Ascending aorta (tissue), 2 donors: ENCODE measurements at places on chromosomes 16 and 17.

GRCh38 chr16:3454093-3454492 is 10.6 kb downstream of the NAA60 start:
- DNase-seq: no peak

DNA sequence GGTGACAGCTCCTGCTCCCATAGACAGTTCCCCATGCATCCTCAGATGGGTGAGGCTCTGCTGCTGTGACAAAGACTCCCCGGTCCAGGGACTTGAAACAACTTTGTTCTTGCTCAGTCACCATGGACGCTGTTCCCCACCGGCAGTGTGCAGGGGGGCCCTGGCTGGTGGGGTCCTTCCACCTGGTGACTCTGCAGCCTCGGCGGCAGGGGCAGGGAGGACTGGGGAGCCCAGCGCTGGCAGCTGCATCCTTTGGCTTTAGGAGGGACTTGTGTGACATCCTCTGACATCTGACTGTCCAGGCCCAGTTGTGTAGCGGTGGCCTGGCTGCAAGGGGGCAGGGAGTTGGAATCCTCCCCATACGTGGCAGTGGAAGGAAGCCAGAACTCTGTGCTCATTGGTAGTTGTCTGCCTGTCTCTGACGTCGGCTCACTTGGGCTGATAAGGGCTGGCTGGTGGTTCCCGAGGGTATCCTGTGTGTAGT is 107.3 kb downstream of the CMIP start:
- no peak for DNase-seq

DNA sequence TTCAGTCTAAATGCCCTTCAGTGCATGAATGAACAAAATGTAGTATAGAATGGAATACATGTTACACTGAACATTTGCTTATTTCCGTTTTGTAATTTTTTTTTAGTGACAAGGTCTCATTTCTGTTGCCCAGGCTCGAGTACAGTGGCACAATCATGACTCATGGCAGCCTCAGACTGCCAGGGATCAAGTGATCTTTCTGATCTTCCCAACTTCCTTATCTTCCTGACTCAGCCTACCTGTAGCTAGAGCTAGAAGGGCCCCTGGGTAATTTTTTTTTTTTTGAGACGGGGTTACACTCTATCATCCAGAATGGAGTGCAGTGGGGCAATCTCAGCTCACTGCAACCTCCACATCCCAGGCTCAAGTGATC is 7.3 kb upstream of the SLX4 start:
- no peak for DNase-seq

- DNase-seq: no peak
Measured at GRCh38 chr17:12994341-12995074, 23.3 kb downstream of the ELAC2 start.

DNA sequence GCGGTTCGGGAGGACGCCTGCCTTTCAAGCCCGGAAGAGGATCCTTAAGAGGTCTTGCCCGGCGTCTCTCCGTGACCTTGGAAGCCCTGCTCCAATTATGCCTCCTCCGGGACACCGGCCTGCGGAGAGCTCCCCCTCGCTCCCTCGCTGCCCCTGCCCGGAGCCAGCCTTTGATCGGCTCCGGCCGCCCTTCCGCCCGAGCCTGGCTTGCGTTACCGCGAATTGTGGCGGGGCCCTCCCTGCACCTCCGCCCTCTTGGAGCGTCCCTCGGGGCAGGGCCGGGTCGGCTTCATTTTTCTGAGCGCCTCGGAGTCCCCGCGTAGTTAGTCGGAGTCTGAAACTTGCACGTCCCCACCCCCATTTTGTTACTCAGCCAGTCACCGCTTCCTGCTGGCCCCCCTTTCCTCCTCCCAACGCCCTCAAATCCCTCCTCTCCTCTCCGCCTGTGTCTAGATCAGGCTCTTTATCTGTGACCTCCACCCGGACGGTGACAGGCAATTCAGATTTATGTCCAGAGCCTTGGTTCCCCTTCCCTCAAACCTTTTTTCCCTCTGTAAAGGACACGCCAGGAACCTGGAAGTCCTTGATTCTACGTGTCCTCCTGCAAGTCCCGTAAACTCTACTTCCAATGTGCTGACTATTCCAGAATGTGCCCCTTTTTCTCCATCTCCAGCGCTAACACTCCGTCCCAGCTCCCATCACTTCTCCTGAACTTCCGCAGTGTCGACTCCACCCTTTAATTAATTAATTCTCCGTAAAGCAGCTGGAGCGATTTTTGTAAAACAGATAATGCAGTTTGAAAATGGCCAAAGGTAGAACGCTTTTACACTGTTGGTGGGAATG is 569 bp upstream of the RABEP2 start:
- peak; percentile 88 for DNase-seq

DNA sequence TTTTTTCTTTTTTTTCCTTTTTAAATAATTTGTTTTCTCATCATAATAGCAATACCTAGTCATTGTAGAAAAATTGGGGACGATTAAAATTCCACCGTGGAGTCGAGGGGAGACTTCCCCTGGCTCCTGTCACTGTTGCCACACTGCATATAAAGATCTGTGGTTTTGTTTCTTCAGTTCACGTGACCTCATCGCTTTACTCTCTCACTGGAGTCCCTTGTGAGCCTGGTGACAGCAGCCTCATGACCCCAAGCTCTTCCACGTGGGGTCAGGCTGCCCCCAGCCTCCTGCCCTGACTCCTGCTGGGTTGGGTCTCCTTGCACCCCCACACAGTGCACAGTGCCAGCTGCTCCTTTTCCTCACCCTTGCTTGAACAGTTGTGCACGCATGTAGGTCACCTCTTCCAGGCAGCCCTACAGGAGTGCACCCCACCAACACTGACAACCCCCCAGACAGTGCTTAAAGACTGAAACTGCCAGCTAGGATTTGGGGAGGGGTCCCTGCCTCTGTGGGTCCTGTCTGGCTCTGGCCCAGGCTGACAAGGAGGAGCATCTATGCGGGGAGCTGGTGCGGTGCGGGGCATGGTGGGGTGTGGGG is 7.3 kb upstream of the METRNL start:
- no peak for DNase-seq

- DNase-seq: peak; percentile 68
Measured at GRCh38 chr17:64780096-64781013, 118.2 kb upstream of the SMURF2 start.

DNA sequence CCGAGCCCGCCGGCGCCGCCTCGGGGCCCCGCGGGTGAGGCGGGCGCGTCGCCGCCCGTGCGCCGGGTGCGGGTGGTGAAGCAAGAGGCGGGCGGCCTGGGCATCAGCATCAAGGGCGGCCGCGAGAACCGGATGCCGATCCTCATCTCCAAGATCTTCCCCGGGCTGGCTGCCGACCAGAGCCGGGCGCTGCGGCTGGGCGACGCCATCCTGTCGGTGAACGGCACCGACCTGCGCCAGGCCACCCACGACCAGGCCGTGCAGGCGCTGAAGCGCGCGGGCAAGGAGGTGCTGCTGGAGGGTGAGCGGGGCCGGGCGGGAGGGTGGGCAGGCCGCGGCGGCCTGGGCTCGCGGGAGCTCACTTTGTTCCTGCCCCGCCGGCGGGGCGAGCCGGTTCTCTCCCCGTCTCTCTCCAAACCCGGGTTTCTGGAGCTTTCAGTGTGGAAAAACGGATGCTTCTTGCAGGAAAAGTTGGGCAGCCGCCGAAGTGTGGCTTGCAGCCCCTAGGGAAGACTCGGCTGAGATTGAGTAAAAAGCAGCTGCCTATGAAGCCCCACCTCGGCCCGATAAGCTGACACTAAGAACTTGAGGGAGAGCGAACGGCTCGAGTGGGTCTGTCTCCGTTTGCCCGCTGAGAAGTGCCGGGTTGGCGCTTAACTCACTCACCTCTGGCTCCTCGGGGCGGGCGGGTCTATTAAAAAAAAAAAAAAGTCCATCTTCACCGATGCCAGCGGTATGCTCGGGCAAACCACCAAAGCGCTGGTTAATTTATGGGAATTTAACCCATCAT is 677 bp downstream of the SNTB2 start:
- DNase-seq: no peak

DNA sequence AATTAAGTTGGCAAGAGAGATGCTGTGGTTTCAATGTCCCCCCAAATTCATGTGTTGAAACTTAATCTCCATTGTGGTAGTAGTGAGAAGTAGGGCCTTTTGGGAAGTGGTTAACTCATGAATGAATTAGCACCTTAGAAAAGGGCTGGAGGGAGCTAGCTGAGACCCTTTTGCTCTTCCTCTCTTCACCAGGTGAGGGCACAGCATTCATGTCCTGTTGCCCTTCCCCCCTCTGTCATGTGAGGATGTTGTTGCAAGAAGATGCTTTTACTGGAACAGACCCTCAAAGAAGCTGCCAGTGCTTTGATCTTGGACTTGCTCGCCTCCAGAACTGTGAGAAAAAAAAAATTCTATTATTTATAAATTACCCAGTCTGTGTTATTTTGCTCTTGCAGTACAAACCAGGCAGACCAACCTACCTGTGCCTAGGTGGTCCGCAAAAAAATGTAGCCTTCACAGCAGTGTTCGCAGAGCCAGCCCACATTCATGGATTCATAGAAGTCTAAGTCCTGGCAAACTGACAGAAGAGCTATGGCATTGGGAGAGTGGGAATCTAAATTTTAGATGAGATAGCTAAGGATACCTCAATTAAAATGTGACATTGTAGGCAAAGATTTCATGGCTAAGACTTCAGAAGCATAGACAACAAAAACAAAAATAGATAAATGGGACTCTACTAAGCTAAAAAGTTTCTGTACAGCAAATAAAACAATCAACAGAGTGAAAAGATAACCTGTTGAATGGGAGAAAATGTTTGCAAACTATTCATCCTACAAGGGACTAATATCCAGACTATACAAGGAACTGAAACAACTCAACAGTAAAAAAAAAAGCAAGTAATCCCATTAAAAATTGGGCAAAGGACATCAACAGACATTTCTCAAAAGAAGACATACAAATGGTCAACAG is 32.0 kb upstream of the ABCA5 start:
- no peak for DNase-seq

GRCh38 chr16:85715169-85716021 is 26.6 kb upstream of the GINS2 start:
- no peak for DNase-seq

DNA sequence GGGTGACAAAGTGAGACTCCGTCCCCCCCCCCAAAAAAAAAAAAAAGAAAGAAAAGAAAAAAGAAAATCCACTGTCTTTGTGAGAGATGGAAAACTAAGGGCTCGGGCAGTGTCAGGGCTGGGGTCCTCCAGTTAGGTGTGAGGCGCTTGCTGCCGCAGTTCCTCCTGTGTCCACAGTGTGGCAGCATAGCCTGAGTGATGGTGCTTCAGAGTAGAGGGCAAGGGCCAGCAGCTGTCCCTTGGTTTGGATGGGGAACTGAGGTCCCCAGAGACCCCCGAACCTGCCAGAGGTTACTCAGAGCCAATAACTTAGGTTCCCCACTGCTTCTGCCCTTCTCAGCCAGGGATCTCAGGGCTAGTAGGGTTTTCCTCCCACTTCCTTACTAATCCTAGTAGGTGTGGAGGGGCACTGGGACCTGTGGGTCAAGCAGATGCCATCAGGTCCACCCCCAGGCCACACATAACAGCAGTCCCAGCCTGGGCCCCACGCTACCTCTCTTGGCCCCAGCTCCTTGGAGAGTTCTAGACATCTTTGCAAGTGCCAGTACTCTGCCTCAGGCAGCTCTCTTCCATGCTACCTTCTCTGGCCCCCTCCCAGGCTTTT is 7.9 kb upstream of the LLGL1 start:
- DNase-seq: peak; percentile 84

DNA sequence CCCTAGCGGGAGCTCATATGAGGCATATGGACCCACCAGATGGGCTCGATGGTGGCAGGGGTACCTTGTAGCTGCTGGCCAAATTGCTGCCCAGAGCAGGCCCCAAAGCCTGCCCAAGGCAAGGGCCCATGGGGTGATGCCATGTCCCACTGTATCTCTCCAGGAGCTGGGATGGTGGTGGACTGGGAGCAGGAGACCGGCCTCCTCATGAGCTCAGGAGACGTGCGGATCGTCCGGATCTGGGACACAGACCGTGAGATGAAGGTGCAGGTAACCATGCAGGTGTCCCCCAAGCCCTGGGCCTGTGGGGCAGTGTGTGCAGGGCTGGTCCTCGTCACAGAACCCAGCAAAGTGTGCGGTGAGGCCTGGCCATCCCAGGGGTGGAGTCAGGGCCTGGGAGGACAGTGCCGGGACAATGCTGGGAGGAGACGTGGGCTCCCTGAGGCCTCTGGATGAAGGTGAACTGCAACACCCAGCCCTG is 34.1 kb upstream of the CHMP6 start:
- peak; percentile 57 for DNase-seq

DNA sequence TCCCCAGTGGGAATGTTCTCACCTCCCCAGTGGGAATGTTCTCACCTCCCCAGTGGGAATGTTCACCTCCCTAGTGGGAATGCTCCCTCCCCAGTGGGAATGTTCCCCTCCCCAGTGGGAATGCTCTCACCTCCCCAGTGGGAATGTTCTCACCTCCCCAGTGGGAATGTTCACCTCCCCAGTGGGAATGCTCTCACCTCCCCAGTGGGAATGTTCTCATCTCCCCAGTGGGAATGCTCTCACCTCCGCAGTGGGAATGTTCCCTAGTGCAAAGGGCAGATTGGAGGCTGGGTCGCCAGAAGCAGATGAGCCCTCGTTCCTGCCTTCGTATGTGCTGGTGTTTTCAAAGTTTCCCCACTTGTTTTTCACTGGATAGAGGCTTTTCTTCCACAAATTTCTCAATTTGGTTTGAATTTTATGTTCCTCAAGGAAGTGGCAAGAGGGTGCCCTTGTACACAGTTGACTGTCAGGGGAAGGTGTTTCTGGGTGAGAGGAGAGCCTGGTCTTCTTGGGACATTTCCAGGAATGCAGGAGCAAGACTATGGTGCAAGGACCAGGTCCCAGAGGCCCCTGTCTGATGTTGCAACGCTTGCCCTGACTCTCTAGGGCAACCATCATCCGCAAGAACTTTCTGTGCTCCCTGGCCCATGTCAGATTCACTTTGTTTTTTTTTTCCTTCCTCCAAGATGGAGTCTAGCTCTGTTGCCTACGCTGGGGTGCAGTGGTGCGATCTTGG is 34.0 kb downstream of the TRARG1 start:
- DNase-seq: no peak

- no peak for DNase-seq
Measured at GRCh38 chr17:62062944-62063343, 2.1 kb downstream of the MED13 start.

DNA sequence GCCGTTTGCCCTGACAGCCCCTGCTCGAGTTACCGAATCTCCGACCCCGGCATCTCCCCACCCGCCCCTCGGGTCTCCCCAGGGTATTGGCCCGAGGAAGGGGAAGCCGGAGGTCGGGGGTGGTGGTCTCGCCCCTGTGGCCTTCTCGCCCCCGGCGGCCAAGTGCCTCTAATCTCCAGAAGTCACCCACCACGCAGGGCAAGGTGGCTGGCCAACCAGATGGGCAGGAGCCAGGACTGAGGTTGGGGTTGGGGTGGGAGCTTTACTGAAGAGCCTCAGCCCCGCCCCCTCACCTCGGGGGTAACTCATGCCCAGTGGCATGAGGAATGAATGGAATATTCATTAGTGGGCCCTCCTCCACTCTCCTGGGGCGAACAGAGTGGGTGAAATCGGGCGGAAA is 637 bp downstream of the DHRS11 start:
- no peak for DNase-seq
